Cortex of kidney (tissue), 1 donor: ENCODE measurements at places on chromosomes 7 and 10.

DNA sequence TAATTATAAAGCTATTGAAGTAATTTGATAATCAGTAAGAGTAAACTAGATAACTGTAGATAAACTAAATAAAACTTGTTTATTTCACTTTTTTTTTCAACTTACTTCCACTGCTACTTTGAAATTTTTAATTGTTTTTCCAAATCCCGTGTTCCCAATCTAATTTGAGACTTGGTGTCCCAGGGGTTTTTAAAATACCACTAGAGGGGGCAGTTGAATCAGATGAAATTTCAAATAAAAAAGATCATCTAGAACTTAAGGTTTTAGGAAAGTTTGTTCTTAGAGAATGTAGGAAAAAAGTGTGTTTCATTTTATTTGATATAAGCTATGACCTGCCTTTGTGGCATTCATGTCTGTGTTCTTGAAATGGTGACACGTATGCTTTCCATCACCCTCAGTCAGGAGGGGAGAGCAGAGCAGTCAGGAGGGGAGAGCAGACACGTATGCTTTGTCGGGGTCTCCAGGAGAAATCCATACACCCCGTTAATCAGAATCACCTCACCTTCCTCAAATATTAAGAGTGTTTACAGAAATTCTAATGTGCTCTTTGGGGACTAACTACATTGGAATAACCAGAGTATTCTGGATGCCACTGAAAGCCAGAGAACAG lies 49.9 kb downstream of the C10orf67 start:
- no peak for DNase-seq

GRCh38 chr7:112205343-112206237 lies 609 bp downstream of the DOCK4 start:
- DNase-seq = no peak

GRCh38 chr7:141418066-141418465 lies 133.1 kb upstream of the AGK start:
- DNase-seq = no peak

DNA sequence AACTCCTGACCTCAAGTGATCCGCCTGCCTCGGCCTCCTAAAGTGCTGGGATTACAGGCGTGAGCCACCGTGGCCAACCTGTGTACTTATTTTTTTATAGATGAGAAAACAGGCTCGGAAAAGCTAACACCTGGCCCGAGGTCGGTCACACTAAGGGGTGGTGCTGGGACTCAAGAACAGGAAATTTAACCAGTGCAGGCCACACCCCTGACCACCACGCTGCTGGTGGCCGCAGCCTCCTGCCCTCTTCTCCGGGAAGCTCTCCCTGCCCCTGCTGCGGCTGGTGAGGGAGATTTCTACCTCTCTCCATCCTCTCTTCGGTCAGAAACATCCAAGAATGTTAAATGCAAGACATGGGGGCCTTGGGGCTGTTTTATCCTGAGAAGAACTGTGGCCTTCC lies 63.2 kb downstream of the TNRC18 start:
- no peak for DNase-seq

DNA sequence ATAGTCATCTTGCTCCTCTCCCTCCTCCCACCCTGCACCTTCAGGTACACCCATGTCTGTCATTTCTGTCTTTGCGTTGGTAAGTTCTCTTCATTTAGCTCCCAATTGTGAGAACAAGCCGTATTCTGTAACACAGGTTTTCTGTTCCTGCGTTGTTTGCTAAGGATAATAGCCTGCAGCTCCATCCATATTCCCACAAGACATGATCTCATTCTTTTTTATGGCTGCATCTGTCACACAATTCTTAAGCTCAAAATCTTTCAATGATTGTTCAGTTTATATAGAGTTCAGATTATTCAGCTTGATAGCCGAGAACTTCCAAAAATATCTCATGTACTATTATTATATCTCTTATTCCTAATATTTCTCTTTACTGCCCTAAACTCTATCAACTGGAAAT lies 16.0 kb upstream of the TMEM168 start:
- no peak for DNase-seq

GRCh38 chr10:108427146-108427545 lies 1262.6 kb upstream of the SORCS1 start:
- no peak for DNase-seq

GRCh38 chr10:76190634-76191270 lies 759.3 kb downstream of the LRMDA start:
- no peak for DNase-seq

GRCh38 chr7:19916046-19916445 lies 142.6 kb upstream of the TMEM196 start:
- no peak for DNase-seq

DNA sequence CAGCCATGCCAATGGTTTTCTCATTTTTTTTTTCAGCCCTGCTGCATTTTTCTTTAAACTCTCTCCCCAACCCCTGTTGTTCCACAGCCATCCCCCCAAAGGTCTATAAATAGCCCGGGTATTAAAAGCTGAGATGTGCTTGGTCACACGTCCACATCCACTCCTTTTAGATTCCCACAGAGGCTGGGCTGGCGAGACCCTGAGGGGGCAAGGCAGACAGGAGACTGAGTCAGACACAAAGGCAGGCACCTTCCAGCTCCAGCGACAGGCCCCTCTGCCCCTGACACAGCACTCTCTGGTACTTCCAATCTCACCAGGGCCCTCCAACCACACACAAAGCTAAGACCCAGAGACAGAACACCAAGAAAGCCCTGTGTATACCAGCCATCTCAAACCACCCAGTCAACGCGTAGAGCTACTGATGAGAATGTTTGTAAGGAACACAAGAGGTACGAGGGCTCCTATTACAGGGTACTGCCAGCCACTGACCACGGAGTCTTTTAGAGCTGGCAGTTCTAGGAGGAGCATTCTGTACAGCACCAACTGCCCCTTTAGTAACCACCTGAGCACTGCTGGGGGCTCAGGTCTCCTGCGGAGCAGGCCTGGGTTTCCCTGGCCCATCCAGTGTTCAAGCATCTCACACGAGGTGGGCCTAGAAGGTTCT lies 64.2 kb upstream of the DDC start:
- DNase-seq = no peak

DNA sequence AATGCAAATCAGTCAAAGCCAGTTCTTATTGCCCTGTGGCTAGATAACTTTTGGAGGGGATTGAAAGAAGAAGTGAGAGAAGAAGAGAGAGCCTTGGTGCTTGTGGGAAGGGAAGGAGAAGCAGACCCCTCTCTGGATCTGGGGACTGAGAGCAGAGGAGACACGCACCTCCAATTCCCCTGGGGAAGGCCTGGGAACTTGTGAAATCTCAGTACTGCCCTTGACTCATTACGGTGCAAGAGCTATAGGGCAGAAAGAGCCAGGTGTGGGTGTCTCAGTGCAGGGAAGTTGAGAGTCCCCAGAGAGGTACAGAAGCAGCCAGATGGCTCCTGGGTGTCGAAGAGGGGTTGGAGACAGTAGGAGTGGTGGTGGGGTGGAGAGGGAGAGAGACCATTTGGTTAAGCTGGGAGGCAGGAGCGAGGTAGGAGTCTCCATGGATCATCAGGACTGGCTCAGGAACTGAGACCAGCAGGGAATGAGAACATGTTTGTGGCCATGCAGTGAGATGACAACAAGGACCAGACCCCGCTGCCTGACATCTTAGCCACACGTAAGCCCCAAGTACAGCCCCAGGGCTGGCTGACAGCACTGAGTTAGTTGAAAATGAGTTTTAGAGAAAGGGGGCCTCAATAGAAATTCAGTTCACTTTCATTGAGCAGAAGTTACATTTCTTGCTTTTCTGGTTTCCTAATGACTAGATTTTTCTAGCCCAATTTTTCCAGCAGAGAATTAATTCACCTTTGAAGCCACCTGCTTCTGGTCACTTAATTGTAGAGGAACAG lies 238.2 kb downstream of the BUB3 start:
- DNase-seq = no peak

DNA sequence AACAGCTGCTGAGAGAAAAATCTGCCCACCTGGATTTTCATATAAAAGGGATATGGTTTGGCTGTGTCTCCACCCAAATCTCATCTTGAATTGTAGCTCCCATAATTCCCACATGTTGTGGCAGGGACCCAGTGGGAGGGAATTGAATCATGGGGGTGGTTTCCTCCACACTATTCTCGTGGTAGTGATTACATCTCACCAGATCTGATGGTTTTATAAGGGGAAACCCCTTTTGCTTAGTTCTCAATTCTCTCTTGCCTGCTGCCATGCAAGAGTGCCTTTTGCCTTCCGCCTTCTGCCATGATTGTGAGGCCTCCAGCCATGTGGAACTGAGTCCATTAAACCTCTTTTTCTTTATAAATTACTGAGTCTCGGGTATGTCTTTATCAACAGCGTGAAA lies 20.8 kb upstream of the MKI67 start:
- DNase-seq = no peak

DNA sequence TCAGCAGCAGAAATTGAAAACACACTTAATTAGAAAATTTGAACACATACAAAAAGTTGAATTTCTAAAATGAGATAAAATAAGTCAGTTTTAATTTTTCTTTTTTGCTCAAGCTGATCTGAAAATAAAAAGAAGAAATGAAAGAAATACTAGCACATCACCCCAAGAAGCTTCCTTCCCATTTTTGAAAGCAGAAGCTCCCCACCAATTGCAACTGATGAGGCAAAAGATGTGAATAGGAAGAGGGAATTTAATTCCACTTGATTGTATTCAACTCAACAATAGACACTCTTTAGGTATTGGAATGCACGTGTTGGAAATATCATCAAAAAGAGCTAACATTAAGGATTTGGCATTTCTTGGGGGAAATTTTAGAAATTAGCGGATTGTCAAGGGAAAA lies 175.8 kb downstream of the TRIL start:
- DNase-seq = no peak

DNA sequence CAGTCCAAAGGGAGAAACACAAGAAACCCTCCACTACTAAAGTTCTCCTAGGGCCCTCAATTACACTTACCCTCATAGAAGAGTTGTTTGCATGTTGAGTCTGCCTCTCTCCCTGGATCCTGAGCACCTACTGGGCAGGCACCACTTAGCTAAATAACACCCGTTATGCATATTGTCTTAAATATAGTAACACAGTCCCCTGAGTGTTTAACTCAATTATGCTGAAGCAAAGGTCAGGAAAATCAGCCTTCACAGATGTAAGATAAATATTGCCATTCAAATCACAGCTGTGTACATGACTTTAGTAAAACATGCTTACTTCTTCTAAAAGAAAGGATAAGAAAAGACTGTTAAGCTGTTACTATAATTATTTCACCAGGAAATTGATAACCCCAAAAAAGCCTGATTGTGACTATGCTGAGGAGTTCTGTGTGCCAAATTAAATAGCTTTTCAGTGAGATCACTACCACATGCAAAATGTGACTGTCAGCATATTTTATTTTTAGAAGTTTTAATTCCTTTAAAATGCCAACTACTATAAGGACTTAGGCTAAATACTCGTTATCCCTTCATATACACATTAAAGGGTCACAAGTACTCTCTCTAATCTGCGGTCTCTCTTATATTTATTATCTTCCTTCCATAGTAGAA lies 733.9 kb upstream of the PHF14 start:
- no peak for DNase-seq

- no peak for DNase-seq
Measured at GRCh38 chr10:17816199-17816598, 7.1 kb downstream of the MRC1 start.

- DNase-seq = no peak
Measured at GRCh38 chr7:66500087-66500486, 128.6 kb upstream of the KCTD7 start.

DNA sequence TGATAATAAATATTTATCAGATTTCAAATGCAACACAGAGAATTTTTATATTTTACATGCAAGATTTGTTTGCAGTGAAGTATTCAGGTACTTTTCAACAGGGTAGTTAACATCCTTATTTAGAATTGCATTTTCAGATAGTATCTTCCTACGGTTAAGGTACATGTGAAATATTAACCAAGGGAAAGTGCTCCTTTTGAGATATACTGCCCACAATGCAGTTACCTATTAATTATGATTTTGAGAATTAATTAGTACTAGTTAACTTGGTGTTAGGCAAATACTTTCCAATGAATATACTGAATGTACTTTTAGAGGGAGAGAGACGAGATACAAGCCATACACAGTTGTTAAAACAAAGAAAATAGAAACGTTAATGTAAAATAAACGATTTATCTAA lies 206.2 kb upstream of the YAE1 start:
- no peak for DNase-seq

DNA sequence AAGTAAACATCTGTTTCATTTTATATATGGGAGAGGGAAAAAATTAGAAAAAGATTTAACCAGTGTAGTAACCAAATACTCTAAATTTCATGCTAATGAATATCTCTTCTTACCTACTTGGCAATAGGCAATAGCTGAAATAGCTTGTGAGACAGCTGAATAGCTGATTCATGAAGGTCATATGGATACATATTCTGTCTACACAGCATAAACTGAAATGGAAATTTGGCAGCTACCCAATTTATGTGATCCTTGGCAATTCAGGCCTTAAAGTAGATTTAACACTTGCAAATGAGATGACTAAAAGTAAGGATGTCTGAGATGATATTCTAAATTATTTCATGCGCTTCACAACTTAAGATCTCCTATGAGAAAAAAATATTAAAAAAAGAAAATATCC lies 261.2 kb upstream of the SEMA3A start:
- DNase-seq = no peak

GRCh38 chr10:42646687-42647640 lies 8.6 kb upstream of the ZNF33B start:
- DNase-seq = no peak

- DNase-seq = no peak
Measured at GRCh38 chr10:113958631-113959382, 84.9 kb upstream of the ADRB1 start.

GRCh38 chr7:117791877-117792780 lies 81.1 kb downstream of the CTTNBP2 start:
- DNase-seq = no peak

DNA sequence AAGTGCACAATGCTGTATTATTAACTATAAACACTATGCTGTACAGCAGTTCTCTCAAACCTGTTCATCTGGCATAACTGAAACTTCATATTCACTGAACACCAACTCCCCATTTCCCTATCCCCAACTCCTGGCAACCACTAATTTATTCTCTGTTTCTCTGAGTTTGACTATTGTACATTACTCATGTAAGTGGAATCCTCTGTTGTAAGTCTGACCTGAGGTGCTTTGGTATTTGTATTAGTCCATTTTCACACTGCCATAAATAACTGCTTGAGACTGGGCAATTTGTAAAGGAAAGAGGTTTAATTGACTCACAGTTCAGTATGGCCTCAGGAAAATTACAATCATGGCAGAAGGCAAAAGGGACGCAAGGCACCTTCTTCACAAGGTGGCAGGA lies 266.3 kb downstream of the PPP1R3A start:
- DNase-seq = no peak

DNA sequence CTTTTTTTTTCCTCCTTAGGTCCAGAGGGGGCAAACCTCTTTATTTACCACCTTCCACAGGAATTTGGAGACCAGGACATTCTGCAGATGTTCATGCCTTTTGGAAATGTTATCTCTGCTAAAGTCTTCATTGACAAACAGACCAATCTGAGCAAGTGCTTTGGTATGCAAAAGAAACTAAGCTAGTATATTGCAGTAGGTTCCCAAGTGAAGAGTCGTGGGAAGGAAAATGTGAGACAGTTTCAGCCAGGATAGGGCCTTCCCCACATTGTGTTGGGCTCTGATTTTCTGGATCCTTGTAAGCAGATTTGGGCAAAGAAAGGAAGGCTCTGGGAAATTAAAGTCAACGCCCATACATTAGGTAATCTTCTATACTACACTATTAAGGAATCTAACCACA lies 285.6 kb downstream of the USP6NL start:
- no peak for DNase-seq
